ENCODE measurements at places on chromosomes 16 and 17.

DNA sequence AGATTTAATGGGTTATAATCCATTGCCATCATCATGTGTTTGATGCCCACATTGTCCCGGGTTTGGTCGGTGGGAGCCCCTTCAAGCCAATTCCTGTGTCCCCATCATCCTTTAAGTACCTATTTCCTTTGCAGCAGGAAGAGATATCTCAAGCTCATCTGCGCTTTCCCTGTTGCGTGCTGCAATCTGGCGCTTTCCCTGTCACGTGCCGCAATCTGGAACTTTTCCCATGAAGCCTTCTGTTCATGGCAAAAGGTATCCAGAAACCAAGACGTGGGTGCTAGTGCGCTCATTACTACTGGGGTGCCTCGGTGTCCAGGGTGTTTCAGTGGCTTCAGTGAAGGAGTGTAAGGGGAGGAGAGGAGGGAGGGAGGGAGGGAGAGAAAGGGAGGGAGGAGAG is 174.6 kb upstream of the ZNF469 start:
- no peak for DNase-seq

- DNase-seq: no peak
These were observed 91.2 kb downstream of the ZNF778 start for GRCh38 chr16:89308391-89309333.

DNA sequence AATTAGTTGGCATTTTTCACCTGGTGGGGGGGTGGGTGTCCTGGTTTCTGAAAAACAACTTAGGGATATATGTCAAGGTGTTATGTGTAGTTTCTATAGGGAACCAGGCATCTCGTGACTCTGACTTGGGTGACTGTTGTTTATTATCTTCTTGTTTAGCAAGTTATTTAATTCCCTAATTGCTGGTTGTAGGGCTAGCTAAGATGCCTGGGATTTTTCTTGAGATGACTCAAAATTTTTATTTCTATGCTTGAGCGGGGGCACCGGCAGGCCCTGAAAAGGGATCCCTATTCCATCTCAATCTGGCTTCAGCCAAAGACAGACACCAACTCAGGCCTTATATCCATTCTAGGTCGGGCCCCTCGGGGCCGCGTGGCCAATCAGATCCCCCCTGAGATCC is 3.2 kb downstream of the DPH1 start:
- no peak for DNase-seq

DNA sequence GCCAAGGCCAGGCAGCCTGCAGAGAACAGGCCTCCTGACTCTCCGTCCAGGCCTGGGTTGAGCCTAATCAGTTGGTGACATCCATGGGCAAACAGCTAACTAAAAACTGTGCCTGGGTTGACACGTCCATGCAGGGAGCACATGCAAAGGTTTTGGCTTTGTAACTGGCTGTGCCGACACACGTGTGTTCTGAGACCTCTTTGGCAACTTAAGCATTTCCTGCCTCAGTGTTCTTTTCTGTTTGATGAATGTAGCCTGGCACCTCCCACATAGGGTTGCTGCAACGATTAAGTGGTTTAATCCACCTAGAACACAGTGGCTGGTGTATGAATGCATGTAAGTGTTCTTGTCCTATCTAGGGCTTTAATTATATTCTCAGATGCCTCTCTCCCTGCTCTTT is 3.2 kb downstream of the BCO1 start:
- DNase-seq: no peak

GRCh38 chr17:5823219-5823618 is 238.9 kb upstream of the NLRP1 start:
- DNase-seq: no peak

DNA sequence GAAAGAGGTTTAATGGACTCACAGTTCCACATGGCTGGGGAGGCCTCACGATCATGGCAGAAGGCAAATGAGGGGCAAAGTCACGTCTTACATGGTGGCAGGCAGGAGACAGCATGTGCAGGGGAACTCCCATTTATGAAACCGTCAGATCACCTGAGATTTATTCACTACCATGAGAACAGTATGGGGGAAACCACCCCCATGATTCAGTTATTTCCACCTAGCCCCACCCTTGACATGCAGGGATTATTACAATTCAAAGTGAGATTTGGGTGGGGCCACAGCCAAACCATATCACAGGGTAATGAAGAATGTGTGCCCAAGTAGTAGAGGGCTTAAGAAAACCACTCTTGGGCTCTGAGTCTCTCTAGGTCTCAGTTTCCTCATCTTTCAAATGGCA is 85.1 kb downstream of the PRKCB start:
- no peak for DNase-seq

GRCh38 chr16:86978445-86979030 is 338.7 kb downstream of the C16orf95 start:
- no peak for DNase-seq

GRCh38 chr17:82110298-82110697 is 12.3 kb upstream of the FASN start:
- DNase-seq: no peak

- DNase-seq: no peak
These were observed 36.0 kb downstream of the CLUAP1 start for GRCh38 chr16:3536851-3537250.

GRCh38 chr16:3171855-3172593 is 16.0 kb upstream of the OR1F1 start:
- DNase-seq: no peak

DNA sequence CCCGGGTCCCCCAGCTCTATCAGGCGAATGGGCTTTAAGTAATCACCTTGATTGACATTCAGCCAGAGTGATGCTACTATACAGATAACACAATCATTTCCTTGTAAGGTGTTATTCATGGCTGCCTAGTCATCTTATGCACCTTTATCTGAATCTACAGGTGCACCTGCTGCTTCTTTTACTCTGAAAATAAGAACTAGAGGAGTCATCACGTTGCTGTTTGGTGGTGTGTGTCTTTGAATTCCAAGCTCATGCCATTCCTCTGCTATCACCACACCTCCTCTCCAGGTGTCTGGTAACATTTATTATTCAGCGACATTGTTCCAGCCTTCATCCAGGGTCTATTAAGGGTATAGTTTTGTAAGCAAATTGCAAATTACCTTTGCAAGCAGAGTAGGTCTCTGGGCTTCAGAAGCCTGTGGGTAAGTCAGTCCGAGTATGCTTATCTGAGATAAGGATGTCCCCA is 51.9 kb downstream of the NOS2 start:
- DNase-seq: no peak

GRCh38 chr16:239948-240277 is 5.3 kb downstream of the FAM234A start:
- no peak for DNase-seq

GRCh38 chr16:1781758-1782407 is 488 bp downstream of the SPSB3 start:
- no peak for DNase-seq

DNA sequence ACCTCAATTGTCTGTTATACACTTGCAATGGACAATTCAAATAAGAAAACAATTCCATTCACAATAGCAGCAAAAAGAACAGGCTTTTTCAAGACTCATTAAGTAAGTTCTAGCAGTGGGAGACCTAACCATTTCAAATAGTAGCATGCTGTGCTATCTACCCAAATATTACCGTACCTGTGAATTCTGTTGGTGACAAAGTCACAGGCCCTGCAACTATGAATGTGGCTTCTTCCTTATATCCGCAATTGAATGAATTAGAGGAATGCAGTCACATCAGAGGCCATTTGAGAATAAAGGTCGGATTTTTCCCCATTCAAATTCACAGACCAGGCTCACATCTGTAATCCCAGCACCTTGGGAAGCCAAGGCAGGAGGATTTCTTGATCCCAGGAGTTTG is 800 bp upstream of the NME4 start:
- no peak for DNase-seq

DNA sequence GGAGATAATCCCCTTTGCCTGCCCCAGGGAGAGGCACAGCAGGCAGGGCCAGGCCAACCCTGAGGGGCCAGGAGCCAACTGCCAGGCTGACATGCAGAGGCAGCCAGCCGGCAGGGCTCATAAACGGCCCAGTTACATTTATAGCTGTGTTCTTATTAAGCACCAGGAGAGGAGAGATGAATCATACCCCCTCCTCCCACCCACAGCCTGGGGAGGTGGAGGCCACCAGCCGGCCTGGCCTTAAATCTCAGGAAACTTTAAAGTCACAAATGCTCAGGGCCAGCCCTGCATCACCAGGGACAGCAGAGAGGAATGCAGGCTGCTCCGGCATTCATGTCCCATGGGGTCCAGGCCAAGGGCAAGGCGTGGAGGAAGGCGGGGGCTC is 177.2 kb downstream of the TMEM132E start:
- no peak for DNase-seq

GRCh38 chr16:2913603-2914002 is 1.9 kb downstream of the FLYWCH1 start:
- no peak for DNase-seq

GRCh38 chr17:33962857-33963655 is 292.0 kb upstream of the CCL2 start:
- no peak for DNase-seq

DNA sequence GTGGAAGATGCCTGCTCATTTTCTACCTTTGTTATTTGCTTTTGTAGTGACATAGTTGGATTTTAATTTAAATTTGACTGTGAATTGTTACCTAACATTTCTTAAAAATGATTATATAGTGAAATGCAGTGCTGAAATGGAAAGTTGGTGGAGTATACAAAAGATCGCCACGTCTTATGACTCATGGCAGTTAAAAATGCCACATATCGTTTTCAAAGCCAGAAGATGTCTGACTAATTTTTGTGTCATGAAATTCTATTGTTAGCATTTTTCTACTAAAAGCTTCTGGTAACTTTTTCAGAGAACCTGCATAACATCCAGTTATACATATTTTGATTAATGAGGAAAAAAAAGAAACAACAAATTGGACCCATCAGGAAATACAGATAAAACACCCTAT is 20.6 kb downstream of the MAP2K4 start:
- no peak for DNase-seq

GRCh38 chr16:25593260-25593659 is 98.5 kb upstream of the HS3ST4 start:
- no peak for DNase-seq

DNA sequence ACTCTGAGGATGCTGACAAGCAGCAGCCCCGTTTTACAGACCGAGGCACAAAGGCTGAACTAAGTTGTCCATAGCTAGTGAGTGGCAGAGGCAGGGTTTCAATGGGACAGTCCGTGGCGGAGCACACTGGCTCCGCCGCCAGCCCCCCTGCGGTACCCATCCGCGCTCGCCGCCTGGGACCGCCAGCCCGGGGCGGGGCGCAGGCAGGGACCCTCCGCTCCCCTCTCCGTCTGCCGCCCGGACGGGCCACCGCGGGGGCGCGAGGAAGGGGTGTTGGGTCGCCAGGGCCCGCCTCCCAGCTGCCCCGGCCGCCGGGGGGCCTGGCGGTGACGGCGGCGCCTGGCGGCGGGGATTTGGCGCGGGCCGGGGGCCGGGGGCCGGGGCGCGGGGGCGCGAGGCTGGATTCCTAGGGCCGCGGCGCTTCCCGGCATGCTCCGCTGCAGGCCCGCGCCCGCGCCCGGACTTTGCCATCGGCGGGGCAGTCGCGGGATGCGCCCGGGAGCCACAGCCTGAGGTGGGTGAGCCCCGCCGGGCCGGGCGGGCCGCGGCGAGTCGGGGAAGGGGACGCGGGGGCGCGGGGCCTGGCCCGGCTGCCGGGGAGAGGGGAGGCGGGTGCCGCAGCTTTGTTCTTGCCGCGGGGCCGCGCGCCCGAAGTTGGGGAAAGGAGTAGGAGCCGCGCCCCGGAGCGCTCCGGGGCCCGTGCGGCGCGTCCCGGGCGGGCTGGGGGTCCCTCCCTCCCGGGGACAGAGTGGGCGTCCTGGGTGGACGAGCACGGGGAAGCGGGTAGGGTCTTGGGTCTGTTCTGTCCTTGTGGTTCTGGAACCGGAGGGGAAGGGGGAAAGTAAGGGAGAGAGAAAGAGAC is at the start of gene TMEM98:
TMEM98 (plus strand) TSS at position 430 of the 862 bp plus-strand sequence. CDS start 3,376 bp downstream, outside the sequence.
- no peak for DNase-seq

- DNase-seq: no peak
These were observed 2.7 kb upstream of the DHRS7B start for GRCh38 chr17:21124086-21124485.

DNA sequence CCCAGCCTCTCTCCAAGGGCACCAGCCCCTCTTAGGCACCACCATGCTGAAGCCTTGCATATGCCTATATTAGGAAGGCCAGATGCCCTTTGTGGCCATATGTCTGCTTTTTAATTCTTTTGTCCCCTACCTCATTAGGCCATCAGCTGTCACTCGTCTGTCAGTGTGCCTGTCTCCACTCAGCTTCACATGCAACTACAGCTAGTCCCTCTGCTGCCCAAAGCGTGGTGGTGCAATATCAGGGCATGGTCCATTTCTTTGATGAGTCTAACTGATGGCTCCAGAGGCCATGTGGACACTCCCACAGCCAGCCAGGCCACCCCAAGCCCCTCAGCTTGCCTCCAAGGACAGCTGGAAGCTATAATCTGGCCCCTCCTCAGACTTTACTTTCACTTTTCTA is 36.3 kb downstream of the MYO18A start:
- DNase-seq: no peak

GRCh38 chr17:2710803-2711607 is 559 bp downstream of the CLUH start:
- DNase-seq: no peak

- DNase-seq: no peak
These were observed 948.1 kb downstream of the KCNJ2 start for GRCh38 chr17:71117466-71117865.

GRCh38 chr17:73052923-73053322 is 39.6 kb downstream of the SLC39A11 start:
- no peak for DNase-seq

DNA sequence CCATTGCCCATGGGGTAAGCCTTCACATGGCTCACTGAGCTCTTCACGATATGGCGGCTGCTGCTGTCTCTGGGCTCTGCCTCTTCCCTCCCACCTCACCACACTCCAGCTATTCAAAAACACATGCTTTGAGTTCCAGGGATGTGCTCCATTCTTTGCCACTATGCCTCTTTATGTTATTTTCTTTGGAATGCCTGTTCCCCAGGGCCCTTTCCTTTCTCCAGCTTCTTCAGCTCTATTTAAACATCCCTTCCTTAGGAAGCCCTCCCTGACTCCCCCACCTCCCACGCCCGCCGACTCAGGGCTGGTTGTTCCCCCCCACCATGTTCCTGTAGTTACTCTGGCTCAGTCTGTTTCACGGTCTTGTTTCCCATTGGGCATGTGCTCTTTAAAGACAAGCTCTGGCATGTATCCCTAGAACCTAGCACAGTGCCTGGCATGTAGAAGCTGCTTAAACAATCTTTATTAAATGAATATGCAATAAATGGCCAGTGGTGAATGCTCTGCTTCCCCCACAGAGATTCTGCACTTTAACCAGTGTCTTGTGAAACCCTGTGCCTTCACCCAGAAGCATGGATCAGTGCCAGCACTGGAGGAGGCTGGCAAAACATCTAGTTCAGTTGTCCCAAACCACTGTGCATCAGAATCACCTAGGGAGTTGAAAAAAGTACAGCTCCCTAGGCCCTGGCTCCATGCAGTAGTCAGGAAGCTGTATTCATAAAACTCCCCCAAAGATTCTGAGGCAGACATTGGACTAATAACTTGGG is 6.9 kb downstream of the MYCBPAP start:
- no peak for DNase-seq

GRCh38 chr16:79632289-79632688 is 31.8 kb upstream of the MAF start:
- no peak for DNase-seq

- DNase-seq: no peak
These were observed 33.3 kb downstream of the PKD1L3 start for GRCh38 chr16:71966932-71967331.
